Stimulated activated CD8-positive, alpha-beta memory T cell treated with anti-CD3 and anti-CD28 coated beads, Interleukin-15, amount 100 ng/mL, for 24 hours (primary cell): ENCODE measurements at places on chromosomes 6 and 20.

DNA sequence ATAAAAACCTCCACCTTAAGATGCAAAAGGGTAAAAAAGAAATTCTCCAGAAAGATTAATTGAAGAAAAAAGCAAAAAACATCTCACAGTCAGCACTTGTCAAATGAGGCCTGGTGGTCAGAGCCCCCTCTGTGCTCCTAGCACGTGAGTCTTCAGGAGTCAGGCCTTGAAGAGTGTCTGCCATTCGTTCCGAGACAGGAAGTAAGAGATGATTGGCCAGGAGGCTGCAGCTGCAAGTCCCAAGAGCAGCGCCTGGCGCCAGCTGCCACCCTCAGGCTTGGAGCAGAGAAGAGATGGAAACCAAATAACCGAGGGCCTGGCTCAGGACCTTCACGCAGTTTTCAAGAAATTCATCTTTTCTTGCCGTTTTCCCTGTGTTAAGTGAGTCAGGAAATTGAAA is 65.0 kb downstream of the FAM120B start:
- DNase-seq: no peak

- no peak for DNase-seq
These were observed 105.0 kb downstream of the PTPRK start for GRCh38 chr6:128415387-128415786.

DNA sequence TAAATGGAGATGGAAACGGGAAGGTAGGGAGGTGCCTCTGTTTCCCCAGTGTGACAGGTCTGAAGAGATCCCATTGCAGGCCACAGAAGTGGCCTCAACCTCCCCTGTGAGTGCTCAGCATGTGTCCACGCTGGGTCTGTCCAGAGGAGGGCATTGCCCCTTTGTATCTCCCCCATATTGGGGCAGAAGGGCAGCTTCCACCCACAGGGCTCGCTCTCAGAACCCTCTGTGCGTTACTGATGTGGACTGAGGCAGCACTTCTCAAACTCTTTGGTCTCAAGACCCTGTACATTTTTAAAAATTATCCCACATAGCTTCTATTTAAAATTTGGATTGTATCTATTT is 22.0 kb downstream of the ARFGEF3 start:
- DNase-seq: no peak

DNA sequence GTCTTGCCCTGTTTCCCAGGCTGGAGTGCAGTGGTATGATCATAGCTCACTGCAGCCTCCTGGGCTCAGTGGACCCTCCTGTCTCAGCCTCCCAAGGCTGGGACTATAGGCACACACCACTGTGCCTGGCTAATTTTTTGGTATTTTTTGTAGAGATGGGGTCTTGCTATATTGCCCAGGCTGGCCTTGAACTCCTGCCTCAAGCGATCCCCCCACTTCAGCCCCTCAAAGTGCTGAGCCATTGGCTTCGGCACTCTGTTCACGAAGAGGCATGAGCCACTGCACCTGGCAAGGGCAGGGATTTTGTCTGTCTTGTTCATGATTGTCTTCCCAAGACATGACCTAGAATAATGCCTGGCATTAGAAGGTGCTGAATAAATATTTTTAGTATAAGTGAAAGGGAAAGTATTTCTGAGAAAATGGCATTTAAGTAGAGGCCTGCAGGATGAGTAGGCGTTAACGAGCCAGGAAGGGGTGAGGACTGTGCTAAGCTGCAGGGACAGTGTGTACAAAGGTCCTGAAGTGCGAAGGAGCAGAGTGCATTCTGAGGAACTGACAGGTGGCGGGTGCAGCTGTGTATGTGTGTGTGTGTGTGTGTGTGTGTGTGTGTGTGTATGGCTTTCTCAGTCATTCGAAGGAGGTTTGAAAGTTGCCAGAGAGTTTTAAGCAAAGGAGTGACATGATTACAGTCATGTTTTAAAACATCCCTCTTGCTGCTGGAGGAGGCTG is 43.0 kb downstream of the VEGFA start:
- DNase-seq: no peak

GRCh38 chr20:35511814-35512420 is 17.5 kb downstream of the C20orf173 start:
- no peak for DNase-seq

DNA sequence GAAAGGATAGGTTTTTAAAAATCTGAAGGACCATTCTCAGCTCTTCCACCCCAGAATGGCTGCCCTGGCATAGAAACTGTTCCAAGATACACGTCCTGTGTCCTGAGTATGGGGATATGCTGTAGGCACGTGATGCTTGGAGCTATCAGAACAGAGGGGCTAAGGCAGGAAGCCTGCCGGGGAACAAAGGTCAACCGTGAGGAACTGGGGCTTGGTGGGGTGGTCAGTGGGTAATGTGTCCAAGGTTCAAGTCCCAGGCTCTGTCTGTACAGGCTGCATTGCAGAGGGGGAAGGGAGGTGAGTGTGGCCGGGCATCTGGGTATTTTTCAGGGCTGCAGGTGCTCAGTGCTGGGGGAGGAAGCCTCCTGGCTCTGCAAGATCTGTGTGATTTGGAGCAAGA is 479.6 kb upstream of the CHD6 start:
- DNase-seq: no peak

GRCh38 chr6:33668914-33669313 is 42.6 kb downstream of the UQCC2 start:
- DNase-seq: no peak

DNA sequence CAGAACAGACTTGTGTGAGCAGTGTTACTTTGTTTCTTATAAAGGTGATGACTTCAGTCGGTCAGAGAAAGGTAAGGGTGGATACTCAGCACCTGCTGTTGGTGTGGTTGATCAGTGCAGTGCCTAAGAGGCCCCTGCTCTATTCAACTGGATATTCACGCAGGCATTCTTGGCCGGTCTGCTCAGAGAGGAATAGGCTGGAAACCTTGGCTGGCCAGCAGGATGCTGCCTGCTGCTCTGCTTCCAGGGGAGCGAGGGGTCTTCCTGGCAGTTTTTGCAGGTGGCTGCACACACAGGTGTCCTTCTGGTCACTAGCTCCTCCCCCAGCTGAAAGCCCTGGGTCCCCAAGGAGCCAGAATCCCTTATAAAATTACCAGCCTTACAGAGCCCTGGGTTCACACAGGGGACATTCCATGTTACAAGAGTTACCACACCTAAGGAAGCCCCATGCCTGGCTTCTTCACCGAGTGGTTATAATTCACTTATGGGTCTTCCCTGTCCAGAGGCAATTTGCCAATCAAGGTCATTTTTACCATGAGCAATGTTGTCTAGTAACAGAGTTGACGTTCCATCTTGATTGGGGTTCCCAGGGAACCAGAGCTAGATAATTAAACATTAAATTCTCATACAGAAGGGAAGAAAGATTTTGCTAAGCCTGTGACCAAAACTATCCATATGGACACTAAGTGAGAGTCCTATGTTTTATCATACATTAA is 16.4 kb downstream of the SYNJ2 start:
- DNase-seq: no peak

DNA sequence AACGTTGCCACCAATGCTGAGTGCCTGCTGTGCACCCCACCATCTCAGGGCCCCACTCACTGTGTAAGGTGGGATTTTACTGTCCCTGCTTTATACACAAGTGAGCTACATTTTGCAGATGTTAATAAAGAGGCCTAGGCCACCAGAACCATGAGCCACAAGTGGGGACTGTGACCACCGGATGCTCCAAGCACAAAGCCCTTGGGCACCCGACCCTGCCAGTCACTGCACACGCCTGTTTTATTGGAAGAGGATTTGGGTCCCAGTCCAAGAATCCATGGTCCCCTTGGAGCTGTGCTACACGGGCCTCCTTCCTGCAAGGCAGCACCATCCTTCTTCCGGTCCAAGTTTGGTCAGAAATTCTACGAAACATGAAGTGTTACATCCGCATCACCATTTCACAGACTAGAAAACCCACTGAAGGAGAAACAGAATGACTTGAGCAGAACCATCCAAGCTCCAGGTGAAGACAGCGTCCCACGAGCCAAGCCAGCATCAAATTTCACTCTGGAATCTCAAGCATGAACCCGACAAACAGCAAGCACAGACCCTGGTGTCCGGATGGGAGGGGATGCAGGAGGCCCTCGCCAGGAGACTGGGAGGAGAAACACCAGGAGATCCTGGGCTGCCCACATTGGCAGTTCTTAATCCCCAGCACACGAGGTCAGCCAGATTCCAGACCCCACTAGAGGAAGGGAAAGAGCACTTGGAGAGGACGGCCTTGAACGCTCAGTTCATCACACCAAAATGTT is 226.9 kb downstream of the DLL1 start:
- DNase-seq: no peak
